Esophagus muscularis mucosa (tissue), 4 donors: ENCODE measurements at places on chromosomes 2 and 18.

- H3K27me3 ChIP-seq, result no peaks in the 10 kb centered on the region
- H3K27ac ChIP-seq, result peak overlapping the region; percentile 66
- no peak overlapping the region for H3K4me3 ChIP-seq
- no peaks in the 10 kb centered on the region for H3K36me3 ChIP-seq
- H3K4me1 ChIP-seq, result peaks cover 90% of the 10 kb centered on the region
These were observed 4.0 kb downstream of the VAMP5 start for GRCh38 chr2:85588236-85588635.

DNA sequence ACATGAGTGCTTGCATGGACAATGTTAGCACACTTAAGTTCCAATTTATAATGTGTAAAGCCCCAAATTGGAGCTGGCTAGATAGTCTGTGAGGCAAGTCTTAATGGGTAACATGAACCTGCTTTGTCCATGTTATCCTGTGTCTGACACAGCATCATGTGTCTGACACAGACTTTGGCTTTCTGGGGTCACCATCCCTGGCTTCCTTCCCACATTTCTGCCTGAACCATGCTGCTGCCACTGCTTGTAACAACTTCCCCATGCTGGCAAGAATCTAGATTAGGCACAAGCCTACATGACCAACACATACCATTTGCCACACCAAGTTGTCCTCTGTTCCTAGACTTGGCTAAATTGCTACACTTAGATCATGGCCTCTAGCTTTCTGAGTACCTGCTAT lies 49.8 kb upstream of the ZBTB7C start:
- H3K27ac ChIP-seq, result no peak overlapping the region
- H3K4me3 ChIP-seq, result no peak overlapping the region
- DNase-seq, result no peak
- H3K27me3 ChIP-seq, result no peaks in the 10 kb centered on the region
- no peaks in the 10 kb centered on the region for H3K36me3 ChIP-seq
- H3K4me1 ChIP-seq, result no peaks in the 10 kb centered on the region

GRCh38 chr18:32264401-32264800 lies 74.6 kb downstream of the MEP1B start:
- peaks cover 32% of the 10 kb centered on the region for H3K36me3 ChIP-seq
- DNase-seq, result no peak
- no peaks in the 10 kb centered on the region for H3K27me3 ChIP-seq
- H3K4me1 ChIP-seq, result no peaks in the 10 kb centered on the region

DNA sequence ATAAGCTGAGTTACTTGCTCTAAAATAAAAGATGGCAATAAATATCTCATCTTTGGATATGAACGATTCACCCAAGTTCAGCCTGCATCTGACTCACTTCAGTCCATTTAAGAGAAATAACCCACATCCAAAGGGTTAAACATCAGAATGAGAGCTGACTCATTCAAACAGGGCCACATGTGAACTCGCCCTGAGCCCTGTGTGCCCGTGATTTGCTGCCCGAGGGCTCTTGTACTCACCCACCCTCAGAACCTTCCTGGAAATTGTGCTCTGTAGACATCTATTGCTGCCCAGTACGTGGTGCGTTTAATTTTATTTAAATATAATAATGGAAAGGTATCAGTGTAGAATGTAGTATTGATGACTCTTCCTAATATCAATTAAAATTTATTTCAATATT lies 66.9 kb upstream of the RBM44 start:
- no peak for DNase-seq
- peak overlapping the region; percentile 86 for H3K27ac ChIP-seq
- peaks cover 10% of the 10 kb centered on the region for H3K36me3 ChIP-seq
- no peak overlapping the region for H3K4me3 ChIP-seq

DNA sequence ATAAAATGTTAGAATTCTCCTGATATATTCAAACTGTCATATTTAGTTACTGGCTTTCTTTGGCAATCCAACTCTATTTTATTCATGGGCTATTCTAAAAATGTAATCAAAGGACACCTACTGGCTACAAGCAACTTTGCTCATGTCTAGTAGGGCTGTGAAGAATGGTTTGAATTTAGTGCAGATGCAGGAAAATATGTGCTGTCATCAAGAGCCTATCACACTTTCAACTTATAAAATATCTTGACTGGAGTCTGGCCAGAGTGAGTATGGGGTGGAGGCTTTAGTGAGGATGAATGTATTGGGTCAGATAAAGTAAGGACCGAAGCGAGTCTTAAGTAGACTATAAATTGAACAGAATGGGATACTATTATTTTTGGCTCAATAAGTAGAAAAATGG lies 343.4 kb upstream of the SPRED2 start:
- no peak overlapping the region for H3K27ac ChIP-seq
- no peaks in the 10 kb centered on the region for H3K36me3 ChIP-seq
- H3K4me3 ChIP-seq, result no peak overlapping the region
- DNase-seq, result no peak

GRCh38 chr2:201273330-201273983 lies 13.1 kb downstream of the CASP8 start:
- H3K27ac ChIP-seq, result no peak overlapping the region
- peaks cover 25% of the 10 kb centered on the region for H3K36me3 ChIP-seq
- DNase-seq, result peak; percentile 17
- H3K4me1 ChIP-seq, result no peaks in the 10 kb centered on the region
- no peaks in the 10 kb centered on the region for H3K27me3 ChIP-seq
- H3K4me3 ChIP-seq, result no peak overlapping the region
